Activated naive CD8-positive, alpha-beta T cell treated with anti-CD3 and anti-CD28 coated beads, Interleukin-2, amount 50 U/mL, for 24 hours (primary cell): ENCODE measurements at places on chromosomes 6 and 20.

- no peak for DNase-seq
Measured at GRCh38 chr20:57071283-57071731, 195.1 kb downstream of the BMP7 start.

- DNase-seq, result no peak
Measured at GRCh38 chr6:36160147-36160760, 29.9 kb downstream of the MAPK13 start.

GRCh38 chr20:49541733-49542513 is 26.0 kb downstream of the PTGIS start:
- DNase-seq, result peak; percentile 75

- DNase-seq, result no peak
Measured at GRCh38 chr6:13378669-13379590, 50.6 kb upstream of the TBC1D7 start.

DNA sequence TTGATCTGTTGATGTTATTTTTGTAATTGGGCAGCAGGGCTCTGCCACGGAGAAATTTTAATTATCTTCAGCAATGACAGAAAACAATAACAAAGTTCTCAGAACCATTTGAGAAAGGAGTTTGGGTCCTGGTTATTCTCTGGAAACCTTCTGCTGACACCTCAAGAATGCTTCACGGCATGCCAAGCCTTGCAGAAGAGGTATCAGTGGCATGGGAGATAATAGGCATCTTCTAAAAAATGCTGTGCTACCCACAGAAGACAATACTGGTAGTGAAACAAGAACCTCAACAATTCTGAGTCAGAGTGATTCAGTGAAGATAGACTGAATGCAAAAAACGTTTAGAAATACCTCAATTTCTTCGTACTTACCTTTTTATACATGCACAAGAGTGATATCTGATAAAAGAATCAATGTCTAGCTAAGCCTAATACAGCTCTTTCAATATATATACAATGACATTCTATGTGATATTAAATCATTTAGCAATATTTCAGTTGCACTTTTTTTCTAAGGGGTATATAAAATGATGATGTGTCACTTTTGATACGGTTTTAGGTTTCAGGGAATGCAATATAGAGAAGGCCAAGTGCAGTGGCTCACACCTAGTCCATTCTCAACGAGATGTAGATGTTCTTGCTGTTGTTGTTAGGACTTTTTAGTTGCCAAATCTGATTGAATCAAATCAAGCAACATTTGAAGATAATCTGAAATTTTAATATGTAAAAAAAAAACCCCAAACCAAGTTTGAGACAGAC is 110.4 kb upstream of the COL21A1 start:
- no peak for DNase-seq

DNA sequence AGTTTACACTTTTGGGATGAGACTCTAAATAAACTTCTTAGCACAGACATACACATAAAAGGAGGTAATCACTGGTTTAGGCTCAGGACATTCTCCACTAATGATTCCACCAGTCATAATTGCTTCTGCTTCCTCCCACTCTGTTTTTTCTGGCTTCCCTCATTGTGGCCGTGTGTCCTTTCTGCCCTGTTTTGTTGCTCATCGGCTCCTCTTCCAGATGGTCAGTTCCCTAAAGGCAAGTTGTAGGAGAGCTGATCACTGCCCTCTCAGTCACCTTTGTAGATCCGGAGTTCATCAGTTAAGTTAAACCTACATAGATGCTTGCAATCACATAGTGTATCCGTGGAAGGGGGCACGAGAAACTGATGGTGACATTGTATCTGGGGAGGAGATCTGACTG is 200.5 kb upstream of the ARG1 start:
- DNase-seq, result no peak

DNA sequence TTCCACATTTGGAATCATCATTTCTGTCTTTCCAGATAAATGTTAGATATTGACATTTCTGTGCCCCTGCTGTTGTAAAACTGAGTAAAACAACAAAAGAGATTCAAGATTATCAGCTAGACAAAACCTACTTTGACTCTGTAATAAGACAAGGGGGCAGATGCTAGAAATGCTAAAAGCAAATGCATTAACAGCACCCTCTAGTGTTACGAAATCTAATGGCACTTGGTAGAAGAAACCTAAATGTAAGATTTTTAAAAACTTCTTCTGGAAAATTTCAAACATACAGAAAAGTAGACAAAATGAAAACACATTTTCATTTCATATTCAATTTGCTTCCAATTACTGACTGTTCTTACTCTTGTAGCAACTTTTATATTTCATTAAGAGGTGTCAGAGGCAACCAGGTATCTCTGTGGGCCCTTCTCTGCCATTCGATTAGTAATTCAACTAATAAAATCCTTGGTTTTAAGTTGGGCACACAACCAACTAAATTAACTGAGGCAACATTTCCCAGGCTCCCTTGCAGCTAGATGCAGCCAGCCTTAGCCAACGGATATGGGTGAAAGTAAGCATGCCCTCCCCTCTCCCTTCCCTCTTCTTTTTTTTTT is 45.0 kb downstream of the SLC23A2 start:
- DNase-seq, result no peak

DNA sequence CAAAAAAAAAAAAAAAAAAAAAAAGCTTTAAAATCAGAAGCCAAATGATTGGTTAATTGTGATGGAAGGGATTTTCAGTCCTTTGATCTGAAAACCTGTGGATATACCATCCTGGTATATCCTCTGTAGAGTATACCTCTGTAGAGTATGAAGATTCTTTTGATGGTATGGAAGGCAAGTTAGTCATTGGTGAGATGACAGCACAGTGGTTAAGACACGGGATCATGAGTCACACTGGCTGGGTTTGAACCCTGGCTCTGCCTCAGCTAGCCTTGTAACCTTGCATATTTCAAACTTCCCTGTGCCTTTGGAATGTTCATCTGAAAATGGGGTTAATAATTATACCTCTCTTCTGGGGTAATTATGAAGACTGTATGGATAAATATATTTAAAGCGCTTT is 179.3 kb downstream of the CARMIL1 start:
- peak; percentile 12 for DNase-seq

- peak; percentile 68 for DNase-seq
Measured at GRCh38 chr20:50575865-50576720, 65.9 kb downstream of the PTPN1 start.

DNA sequence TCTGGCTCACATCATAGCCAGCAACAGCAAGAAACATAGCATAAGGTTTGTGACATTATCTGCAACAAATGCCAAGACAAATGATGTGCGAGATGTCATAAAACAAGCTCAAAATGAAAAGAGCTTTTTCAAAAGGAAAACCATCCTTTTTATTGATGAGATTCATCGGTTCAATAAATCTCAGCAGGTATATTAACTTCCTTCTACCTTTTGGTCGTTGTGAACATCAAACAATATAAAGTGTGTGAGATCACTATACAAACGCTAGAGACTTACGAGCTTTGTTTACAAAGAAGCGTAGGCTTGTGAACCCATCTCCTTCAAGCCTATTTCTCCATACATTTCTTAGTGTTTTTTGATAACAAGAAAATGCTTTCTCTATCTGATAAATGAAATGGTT is 3.5 kb downstream of the WRNIP1 start:
- no peak for DNase-seq

DNA sequence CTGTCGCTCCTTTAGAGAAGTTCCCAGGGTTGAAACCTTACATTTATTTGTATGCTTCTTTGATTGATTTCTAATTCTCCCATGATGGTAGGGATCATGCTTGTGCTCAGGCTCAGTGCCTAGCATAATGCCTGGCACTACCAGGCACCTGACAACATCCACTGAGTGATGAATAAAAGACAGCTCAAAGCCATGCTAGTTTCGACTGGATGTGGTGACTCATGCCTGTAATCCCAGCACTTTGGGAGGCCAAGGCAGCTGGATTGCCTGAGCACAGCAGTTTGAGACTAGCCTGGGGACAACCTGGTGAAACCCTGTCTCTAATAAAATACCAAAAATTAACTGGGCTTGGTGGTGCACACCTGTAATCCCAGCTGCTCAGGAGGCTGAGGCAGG is 11.6 kb upstream of the CD164 start:
- DNase-seq, result no peak

DNA sequence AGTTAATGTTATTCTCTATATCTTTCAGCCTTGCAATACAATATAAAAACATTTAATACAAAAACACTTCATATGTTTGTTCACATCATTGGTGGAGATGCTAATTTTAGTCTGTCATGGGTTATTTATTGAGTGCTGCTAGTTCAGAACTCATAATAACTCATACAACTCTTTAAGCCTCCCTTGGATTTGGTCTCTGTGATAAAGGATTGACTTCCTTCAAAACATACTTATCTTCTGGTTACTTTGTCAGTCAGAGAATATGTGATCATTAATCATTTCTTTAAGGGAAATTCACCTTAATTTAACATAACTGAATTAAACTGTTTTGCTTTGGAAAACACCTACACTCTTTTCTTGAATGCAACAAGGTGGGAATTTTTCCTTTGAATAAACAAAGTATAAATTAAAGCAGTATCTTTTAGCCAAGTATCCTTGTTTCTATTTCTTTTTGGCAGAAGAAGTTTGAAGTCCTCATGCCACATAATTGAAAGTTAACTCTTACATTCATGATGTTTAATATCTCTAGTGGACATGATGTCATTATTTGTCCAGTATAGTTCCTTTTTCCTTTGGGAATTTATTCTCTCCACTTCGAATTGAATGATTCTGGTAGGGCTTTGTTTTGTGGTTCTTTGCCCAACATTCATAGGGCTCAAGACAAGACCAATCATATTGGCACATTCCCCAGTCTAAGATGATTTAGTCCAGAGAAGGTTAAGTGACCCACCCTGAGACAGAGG is 133.2 kb upstream of the CENPW start:
- no peak for DNase-seq

DNA sequence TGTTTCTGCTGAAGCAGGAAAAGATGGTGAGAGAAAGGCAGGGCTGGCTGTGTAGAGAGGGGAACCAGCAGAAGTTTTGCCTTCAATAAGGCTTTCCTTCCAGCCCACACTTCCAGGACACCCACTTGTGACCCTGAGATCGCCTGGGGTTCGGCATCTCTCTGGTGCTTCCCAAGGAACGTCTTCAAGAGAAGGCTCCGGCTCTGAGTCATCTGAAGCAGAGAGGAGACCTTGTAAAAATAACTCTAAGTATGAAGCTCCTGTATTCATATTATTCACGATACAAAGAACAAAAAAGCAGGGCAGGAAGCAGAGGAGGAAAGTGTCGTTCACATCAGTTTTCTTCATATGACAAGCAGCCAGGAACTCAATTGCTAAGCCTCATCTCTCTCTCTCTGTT is 95.4 kb upstream of the MRPS10 start:
- no peak for DNase-seq

DNA sequence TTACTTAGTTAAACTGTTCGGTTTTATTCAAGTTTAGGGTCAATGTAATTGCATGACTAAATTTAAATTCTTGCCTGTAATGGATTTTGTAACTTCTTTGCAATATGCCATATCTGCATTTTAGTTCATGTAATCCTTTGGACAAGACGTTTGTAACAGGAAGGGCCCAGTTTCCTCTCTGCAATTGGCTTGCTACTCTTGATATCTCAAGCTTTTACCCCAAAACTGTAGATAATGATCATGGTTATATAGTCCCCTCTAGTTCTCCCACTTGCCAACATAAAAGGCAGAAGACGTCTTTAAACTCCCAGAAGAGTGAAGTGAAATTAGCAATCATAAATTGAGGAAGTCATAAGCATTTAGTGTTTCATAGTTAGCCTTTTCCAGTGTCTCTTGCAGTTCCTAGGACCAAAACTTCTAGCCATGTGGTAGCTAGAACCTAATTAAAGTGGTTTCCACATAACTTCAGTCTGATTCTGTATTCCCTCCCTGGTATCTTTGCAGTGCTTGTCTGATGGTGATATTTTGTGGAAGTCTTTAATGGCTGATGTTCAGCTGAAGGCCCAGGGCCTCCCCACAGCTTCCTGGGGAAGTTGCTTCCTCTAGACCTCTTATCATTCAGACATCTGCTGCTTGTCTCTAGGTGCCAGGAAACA is 117.8 kb upstream of the SUPT3H start:
- no peak for DNase-seq

DNA sequence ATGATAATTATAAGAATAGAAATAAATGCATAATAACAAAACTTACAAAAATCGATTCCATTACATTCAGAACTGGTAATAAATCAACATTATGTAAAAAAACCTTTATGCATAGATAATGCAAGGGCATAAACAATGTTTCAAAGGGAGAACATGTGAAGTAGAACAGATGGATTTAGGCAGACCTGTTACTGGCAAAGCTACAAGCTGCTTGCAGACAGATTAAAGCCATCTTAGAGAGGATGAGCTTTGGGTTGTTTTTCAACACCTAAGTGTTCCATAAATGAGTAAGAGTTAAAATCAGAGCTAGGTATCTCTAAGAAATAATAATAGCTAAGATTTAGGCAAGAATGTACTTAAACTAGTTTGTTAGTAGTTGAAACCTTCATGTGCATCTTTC is 37.2 kb downstream of the SNAP25 start:
- DNase-seq, result no peak

GRCh38 chr6:26607434-26608230 is 10.9 kb downstream of the ABT1 start:
- peak; percentile 48 for DNase-seq

DNA sequence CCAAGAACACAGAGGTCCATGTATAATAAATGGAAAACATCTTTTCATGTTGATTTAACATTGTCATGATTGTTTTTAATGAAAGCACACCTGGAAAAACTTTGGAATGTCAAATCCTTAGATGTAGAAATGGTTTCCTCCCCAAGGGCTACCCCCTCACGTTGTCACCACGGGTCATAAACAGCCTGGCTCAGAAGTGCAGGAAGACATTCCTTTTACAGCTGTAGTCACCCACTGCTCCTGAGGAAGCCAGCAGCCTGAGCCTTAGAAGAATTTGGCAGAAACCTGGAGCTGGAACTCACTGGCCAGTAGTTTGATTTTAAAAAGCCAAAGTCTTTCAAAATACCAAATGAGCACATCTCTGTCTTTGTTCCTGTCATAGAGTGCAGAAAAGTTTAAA is 23.7 kb downstream of the ADGRF5 start:
- no peak for DNase-seq

DNA sequence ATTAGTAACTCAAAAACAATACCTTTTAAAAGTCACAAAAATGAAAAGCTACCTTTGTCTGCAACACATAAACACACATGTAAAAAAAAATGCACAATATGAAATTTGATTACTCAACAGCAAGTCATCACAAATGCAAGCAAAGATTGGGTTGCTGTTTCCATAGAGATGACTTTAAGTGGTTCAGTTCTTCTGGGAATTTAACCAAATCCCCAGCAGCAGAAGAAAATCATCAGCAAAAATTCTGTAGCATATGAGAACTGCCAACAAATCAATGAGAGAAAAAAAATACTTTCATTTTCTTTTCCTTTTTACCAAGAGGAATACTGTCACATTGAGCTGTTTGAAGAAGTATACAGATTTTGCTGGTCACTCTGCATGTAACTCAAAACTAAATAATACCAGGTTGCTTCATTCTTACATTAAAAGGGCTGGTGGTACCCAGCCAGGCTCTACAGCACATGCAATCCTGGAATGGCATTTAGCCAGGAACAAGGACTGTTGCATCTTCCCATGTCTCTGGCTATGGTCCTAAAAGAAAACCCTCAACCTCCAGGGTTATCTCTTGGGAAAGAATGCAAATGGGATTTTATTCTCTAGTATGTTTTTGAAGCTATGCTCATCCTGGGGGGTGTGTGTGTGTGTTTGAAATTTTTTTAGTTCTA is 158.3 kb downstream of the OPRM1 start:
- DNase-seq, result no peak

- DNase-seq, result no peak
Measured at GRCh38 chr6:148222846-148223245, 119.8 kb upstream of the SASH1 start.
